ENCODE measurements at places on chromosomes 11 and 22.

DNA sequence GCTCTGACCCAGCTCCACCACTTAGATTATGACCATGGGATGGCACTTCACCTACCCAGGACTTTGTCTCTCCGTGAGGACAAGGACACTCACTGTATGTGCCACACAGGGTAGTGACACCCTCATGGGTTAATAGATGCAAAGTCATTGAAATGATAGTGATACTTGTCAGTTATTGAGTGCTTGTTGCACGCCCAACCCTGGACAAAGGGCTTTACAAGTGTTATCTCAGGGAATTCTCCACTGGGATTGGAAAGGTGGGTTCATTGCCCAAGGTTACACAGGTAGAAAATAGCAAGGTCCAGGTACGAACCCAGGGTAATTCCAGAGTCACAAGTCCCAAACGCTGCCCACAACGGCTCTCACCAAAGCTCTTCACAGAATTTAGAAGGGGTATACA is 158.2 kb downstream of the TRIM29 start:
- no peak for DNase-seq

- DNase-seq: no peak
Measured at GRCh38 chr22:29606320-29606719, 2.9 kb downstream of the NF2 start.

- DNase-seq: no peak
Measured at GRCh38 chr11:107359701-107360100, 97.9 kb downstream of the CWF19L2 start.

DNA sequence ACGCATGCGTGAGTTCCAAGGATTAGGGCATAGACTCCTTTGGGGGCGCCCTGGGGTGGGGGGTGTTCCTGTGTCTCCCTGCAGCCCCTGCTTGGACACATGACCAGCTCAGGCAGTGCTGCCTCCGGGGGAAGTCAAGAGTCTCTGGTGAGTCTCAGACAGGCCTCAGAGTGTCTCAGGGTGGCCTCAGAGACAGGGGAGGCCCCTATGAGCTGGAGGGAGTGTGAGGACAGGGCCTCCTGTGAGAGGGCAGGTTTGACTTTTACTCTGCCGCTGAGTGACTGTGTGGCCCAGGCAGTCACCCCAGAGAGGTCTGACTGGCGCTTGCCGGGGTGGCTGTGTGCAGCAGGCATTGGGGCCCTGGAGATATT is 41.2 kb upstream of the KCNQ1OT1 start:
- peak; percentile 27 for DNase-seq

DNA sequence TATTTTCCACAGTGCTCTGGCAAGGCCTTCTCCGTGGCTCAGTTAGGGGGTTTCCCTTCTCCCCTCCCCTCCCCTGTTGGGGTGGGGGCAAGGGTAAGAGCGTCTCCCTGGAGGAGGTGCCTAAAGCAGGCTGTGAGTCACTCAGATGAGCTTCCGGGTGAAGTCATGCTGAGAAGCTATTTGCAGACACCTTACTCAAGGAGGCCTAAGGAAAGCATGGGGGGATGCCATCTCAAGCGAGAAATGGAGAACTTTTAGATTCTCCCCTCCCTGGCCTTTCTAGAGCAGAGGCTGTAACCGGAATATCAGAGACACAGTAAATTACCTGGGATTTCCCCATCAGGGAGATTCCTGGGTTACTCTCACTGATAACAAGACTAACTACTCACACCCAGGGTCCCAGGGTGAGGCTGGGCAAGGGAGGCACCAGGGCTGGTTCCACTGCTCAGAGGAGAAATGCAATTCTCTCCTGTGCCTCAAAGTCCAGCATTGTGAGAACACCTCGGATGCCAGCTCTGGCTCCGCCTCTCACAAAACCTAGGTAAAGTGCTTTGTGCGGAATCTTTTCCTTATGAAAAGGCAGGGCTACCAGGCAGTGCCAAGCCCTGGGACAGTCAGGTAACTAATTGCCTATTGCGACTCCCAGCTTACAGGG is 123.6 kb downstream of the ABTB2 start:
- no peak for DNase-seq

DNA sequence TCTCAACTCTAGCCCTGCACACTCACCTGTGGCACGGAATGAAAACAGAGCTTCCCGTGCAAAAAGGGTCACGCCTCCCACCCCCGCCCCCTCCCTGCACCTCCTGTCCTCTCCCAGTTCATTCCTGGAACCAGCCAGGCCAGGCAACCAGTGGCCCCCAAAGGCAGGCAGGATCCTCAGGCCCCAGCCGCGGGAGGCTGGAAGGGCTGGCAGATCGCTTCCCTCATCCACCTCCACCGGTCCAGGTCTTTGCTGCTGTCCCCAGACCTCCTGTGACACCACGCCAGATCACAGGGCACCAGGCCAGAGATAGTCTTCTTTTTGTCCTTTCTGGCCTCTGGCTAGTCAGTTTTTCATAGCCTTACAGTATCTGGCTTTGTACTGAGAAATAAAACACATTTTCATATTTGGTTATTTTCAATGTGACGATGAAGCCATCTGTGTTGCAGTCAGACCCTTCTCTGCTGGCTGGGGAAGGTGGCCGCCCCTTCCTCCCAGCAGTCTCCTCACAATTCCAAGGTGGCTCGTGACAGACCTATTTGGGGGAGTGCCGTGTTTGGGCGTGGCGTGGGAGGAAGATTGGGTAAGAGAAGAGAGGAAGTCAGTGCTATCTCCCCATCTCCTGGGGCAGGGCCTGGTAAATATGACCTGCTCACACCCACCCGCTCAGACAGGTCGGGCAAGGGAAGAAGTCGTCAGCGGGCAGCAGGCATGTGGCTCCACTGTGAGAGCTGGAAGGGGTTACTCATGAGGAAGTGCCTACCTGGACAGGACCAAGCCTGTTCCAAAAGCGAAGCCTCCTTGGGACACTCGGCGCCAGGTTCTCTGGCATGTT is 9.1 kb downstream of the SSH3 start:
- no peak for DNase-seq

- DNase-seq: no peak
Measured at GRCh38 chr22:41239443-41240128, 1.1 kb downstream of the CHADL start.

DNA sequence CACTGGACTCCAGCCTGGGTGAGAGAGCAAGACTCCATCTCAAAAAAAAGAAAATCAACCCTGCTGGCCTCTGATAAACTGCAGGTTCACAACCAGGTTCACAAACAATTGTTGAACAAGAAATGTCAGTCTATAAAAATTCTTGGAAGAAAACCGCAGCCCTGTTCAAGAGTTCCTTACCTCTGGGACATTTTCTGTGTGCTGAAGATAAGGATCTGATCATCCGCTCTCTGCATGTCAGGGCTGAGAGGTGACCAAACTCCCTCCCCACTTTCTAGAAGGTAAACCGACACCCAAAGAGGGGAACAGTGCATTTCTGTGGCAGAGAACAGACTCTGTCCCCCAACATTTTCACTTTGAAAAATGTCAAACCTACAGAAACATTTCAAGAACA is 4.2 kb upstream of the UPK3A start:
- DNase-seq: no peak

GRCh38 chr22:42791721-42792452 is 65.2 kb downstream of the ARFGAP3 start:
- no peak for DNase-seq

DNA sequence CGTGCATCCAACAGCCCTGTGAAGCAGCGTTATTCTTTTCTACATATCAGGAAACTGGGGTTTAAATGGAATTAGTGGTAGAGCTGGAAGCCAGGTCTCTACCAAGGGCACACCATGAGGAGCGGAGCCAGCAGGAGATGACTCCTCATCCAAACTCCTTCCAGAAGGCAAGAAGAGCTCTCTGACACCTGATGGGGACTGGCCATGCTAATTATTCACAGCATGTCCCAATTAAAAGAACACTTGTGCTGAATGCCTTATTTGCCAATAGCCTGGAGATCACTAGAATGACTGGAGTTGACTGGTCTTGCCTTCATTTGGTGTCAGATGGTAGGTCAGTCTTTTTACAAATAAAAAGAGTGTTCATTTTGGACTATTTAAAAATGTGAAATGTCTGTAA is 32.9 kb upstream of the SLN start:
- DNase-seq: no peak

GRCh38 chr11:68251765-68252164 is 20.0 kb downstream of the C11orf24 start:
- no peak for DNase-seq

GRCh38 chr22:49503321-49503720 is 324.4 kb downstream of the BRD1 start:
- no peak for DNase-seq

DNA sequence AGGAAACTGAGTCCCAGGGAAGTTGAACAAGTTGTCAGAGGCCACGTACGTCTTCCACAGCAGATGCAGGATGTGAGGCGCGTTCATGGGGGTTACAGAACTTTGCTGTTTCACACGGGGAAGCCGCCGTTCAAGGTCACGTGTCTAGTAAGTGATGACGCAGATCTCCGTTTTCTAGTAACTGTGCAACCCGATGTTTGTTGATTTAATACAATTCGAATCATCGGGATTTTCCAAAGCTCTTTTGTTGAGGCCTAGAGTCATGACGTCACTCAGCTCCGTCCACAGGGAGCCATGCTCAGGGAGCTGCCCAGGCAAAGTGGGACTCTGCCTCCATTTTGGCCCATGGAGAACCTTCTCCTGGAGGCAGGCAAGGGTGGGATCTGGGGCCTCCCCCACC is 1121.8 kb downstream of the TBC1D22A start:
- no peak for DNase-seq

- DNase-seq: no peak
Measured at GRCh38 chr22:39621826-39622225, 51.3 kb downstream of the CACNA1I start.

GRCh38 chr11:62985041-62985750 is 429 bp upstream of the SLC22A6 start:
- DNase-seq: no peak

- no peak for DNase-seq
Measured at GRCh38 chr22:41526830-41527799, 17.2 kb downstream of the POLR3H start.

- DNase-seq: no peak
Measured at GRCh38 chr11:72373163-72373562, 61.2 kb downstream of the CLPB start.

DNA sequence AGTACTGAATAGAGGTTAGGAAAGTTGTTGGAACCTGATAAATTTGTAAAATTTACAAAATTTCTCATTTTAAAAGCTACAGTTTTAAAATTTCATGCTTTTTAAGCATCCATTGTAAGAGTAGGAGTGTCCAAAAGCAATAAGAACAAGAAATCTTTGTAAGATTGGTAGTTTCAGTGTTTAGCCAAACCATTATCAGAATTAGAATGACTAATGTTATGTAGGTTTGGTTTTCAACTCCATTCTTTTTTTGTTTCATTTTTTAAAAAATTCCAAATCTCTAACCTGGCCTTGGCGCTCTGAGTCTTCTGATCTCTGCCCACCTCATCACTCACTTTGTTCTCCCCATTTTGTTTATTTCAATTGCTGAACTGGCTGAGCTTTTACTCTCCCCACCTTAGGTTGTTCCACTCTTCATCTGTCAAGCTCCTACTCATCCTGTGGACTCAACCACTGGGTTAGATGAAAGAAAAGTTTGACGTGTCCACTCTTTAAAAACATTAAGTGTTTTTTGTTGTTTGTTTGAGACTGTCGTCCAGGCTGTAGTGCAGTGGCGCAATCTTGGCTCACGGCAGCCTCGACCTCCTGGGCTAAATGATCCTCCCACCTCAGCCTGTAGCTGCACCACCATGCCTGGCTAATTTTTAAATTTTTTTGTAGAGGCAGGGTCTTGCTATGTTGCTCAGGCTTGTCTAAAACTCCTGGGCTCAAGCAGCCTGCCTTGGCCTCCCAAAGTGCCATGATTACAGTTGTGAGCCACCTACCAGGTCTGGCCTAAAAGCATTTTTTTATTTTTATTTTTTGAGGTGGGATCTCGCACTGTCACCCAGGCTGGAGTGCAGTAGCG is 14.0 kb downstream of the EP300 start:
- DNase-seq: no peak

- no peak for DNase-seq
Measured at GRCh38 chr11:88203604-88204003, 28.4 kb upstream of the RAB38 start.

GRCh38 chr11:17760102-17761029 is 25.8 kb downstream of the KCNC1 start:
- no peak for DNase-seq

DNA sequence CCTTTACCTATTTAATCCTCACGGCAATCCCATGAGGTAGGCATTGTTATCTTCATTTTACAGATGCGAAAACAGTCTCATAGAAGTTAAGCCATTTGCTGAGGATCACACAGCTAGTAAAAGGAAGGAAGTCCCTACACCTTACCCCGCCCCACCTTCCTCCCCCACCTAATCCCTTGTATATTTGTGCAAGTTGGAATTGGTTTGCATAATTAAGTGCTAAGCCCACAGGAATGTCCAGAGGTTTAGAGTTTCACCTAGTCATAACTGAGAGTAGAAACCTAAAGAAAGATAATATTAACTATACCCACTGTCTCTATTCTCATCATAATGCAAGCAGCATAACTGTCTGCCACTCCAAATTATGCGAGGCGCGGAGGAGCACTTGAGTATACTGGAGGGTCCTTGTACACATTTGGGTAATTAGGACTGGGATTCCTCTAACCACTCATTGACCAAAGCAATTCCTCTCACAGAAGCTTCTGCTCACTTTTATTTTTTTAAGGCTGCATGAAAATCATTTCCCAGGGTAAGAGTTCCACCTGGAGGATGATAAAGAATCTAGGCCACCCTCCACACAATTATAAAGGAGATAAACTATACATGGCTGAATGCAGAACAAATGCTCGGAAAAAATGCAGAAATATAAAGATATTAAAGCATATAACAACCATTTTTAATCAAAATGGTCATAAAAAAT is 199.9 kb downstream of the FAM181B start:
- DNase-seq: no peak

GRCh38 chr11:19724765-19725164 is 12.1 kb downstream of the NAV2 start:
- no peak for DNase-seq

DNA sequence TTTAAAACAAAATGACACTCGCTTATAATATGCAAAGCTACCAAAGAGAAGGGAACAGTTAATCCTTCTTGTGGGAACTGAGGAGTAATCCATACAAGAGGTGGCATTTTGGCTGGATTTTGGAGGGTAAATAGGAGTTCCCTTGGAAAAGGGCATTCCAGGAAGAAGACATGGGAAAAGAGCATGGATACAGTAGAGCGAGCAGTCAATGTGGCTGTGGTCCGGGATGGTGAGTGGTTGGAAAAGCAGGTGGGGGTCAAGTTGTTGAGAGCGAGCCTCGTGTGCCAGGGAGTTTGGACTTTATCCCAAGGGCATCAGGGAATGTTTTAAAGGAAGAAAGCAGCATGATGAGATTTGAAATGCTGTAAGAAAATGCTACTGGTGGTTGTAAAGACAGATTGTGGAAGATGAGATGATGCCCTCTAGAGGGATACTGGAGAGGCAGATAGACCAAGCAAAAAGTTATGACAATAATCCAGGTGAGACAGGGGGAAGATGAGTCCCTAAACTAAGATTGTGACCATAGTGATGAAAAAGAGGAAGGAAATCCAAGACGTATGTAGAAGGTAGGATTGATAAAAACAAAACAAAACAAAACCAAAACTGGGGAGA is 3.8 kb upstream of the MMP7 start:
- DNase-seq: no peak
